ENCODE measurements at places on chromosomes 7 and 10. TPM values are rescaled to one million over a fixed set of nuclear protein-coding genes. Genes with fewer than 3 reads are reported as not detected.

COL13A1 gene
- not detected for total RNA-seq

ADIRF gene
- total RNA-seq = not detected

DNA sequence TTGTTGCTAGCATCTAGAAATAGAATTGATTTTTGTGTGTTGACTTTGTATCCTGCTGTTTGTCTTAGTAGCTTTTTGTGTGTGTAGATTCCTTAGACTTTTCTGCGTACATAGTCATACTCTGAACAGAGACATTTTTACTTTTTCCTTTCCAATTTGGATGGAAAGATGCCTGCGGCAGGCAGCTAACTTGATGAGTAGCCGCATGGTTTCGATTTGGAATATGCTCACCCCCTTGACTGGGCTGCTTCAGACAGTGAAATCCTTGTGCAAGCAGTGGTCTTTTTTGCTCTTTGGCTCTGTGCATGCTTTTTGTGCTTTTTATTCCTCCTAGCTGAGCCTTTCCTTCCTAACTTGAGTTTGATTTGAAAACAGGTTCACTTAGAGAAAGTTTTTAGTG, 71.8 kb downstream of the HHEX start:
- DNase-seq = no peak

GRCh38 chr7:50431722-50432305, 18.3 kb downstream of the FIGNL1 start:
- DNase-seq = no peak

GRCh38 chr10:79381804-79382221, 34.5 kb downstream of the PPIF start:
- peak; percentile 4 for DNase-seq

DNA sequence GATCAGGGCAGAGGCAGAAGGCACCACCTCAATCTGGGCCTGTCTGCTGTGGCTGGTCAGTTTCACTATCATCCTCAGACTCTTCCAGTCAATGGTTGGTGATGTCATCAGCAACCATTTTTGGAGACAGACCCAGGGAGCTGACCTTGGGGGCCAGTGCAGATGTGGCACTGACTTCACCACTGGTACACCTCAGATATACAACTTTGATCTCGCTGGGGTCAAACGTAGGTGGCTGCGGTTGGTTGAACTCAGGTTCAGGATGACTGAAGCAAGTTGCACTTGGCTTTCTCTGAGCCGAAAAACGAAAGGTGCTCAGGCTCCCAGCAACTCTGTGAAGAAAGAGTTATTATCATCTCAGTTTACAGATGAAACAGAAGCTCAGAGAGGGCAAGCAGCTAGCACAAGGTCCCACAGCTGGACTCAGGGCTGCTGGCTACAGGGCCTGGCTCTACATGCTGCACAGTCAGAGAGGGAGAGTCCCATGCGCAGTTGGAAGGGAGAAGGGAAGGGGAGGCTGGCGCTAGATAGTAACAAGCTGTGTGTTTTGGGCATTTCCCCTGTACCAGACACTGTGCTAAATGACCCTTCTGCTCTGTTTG, 27.2 kb downstream of the ANKRD16 start:
- DNase-seq = no peak

GRCh38 chr7:111763221-111763801, 201.0 kb upstream of the IMMP2L start:
- DNase-seq = no peak

- no peak for DNase-seq
Measured at GRCh38 chr7:110442381-110442837, 648.5 kb upstream of the LRRN3 start.

NEUROD6 gene
- total RNA-seq = not detected

GRCh38 chr7:137146552-137147337, 196.8 kb downstream of the PTN start:
- no peak for DNase-seq

AKR1D1 gene
- total RNA-seq = not detected

- DNase-seq = no peak
Measured at GRCh38 chr7:31835471-31835870, 148.5 kb downstream of the PPP1R17 start.

- no peak for DNase-seq
Measured at GRCh38 chr10:13291821-13292773, 7.8 kb downstream of the PHYH start.

- DNase-seq = no peak
Measured at GRCh38 chr7:101783381-101784181, 33.8 kb upstream of the CUX1 start.

COL17A1 gene
- not detected for total RNA-seq

- no peak for DNase-seq
Measured at GRCh38 chr7:101559586-101559985, 69.5 kb downstream of the MYL10 start.

GRCh38 chr7:3260401-3260715, 40.7 kb upstream of the SDK1 start:
- DNase-seq = no peak

- DNase-seq = no peak
Measured at GRCh38 chr10:3748484-3748883, 36.5 kb downstream of the KLF6 start.

DNA sequence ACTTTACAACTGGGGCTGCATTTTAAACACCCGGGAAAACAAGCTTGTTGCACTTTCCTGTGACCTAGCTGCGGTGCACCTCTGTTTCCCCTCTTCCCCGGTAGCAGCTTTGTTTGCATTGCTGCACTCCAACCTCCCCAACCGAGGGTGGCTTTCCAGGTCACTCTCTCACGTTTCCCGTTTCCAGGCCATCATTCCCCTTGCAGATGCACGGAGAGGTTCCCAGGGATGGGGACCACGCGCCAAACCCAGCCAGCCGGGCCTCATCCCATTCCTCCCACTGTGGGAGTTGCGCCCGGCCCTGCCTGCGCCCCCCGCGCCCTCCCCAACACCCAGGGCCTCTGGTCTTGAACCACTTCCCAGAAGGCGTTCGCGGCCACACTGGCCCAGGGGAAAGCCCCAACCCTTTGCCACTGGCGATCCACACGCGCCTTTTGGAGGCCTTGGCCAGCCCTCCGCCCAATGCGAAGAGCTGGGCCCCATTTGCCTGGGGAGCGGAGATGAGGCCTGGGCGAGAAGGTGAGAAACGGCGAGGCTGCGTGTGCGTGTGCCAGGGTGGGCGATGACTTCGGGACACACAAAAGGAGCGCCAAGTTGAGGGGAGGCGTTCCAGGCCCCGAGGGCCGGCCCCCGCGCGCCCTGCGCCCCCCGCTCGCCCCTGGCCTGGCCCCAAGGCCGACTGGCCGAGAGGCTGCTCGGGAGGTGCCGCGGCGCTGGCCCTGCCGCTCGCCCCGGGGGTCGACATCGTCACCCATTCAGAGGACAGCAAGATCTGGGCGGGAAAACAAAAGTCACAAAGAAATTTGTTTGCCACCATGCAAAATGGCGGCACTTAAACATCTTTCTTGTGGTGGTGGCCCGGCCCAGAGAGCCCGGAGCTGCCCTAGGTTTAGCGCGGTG, 15.9 kb downstream of the SKIDA1 start:
- no peak for DNase-seq

GRCh38 chr7:2614631-2615330, 17.0 kb upstream of the TTYH3 start:
- no peak for DNase-seq

GRCh38 chr7:149559711-149560110, 62.1 kb upstream of the ZNF746 start:
- no peak for DNase-seq

DNA sequence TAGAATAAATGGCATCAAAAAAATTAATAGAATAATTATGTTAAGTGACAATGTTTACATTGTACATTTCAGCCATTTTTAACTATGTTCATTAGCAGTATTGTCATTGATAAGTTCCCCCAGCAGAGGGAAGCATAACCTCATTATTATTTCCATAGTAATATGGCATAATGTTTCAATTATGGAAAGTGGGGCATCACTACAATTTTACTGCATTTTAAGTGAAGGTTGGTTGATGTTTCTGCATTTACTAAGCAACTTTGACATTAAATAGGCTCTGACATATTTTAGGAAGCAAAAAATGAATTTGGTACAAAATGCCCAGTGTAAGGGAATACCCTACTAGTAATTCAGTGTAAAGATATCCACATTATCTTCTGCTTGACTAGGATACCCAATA, 218.3 kb downstream of the SEMA3A start:
- DNase-seq = no peak
